ENCODE measurements at places on chromosomes 7 and 10. TPM values are rescaled to one million over a fixed set of nuclear protein-coding genes. Genes with fewer than 3 reads are reported as not detected.

DNA sequence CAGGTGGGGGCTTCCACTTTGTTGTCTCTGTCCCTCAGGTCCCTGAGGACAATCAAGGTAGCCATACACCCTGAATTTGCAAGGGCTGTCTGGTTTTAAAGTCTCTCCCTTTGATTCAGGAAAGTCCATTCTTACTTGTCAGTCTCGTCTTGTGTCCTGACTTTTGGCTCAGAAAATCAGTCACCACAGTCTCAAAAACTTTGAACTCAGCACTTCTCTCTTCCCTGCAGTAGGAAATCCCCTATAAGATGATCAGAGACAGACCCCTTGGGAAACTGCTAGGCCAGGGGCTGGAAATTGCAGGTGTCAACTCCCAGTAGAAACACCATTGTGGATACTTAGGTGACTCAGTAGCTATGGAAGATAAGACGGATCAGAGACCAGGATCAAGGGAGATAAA is 73.1 kb downstream of the CDC123 start:
- no peak for DNase-seq

GRCh38 chr10:94123258-94123995 is 129.7 kb downstream of the PLCE1 start:
- peak; percentile 75 for DNase-seq

DNA sequence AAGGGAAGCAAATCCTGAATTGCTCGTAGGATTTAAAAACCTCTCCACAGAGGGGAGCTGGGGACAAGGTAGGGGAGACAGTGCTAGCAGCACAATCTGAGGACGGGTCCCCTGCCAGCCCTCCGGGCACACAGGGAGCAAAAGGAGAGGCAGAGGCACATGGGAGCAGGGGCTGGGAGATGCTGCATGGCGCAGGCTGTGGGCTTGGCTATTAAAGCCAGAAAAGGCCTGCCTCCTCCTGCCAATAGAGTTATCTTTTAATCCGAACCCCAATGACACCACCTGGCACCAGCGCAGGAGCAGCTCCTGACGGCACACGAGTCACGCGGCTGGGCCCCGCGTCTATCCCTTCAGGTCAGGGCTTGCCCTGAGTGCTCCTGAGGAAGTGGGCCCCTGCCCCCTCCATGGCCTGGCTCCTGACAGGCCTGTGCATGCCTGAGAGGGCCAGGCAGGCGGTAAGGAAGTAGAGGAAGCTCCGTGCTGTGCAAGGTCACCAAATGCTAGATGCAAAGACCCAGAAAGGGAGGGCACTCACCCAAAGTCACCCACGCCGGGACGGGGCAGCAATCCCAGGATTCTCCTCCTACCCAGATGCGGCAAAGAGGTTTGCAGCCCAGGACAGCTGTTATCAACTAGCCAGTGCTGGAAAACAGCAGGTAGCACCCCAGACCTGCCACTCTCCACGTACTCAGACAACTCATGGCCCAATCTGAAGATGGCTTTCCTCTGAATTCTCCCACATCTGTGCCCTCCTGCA is 28.1 kb downstream of the DLG5 start:
- DNase-seq: peak; percentile 44

GRCh38 chr7:124643311-124643811 is 122.2 kb downstream of the GPR37 start:
- no peak for DNase-seq

- peak; percentile 68 for DNase-seq
Measured at GRCh38 chr7:100626530-100627237, 14.3 kb downstream of the MOSPD3 start.

DNA sequence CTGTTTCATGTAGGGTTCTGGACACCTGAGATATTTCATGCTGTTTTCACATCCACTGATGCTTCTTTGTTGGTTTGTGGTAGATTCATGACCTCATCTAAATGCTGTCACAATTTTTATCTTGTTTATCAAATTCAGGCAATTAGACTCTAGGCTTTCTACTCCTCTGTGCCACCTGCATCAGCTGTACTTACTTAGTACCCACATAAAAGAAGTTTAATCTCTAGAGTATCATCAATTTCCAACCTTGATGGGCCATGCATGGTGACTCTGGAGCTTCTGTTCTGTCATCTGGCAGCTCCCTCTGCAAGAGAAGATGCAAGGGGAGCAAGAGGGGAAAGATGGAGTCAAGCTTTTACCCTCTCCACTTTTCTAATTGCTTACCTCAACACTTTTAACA is 195.9 kb upstream of the VWC2 start:
- no peak for DNase-seq

DNA sequence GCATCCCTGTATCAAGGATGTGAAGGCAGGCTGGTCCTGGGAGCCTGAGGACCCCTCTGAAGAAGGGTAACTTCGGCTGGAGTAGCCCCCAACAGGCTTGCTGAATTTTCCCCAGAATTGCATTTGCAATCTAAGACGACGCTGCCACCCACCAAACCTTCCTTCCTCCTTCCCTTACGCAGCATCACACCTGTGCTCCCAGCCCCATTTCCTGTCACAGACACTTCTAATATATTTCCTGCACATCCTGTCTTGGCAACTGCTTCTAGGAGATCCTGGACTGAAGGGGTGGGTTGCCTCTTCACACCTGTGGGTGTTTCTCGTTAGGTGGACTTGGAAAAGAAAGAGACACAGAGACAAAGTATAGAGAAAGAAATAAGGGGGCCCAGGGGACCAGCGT is 9.4 kb upstream of the PGAM1 start:
- no peak for DNase-seq

DNA sequence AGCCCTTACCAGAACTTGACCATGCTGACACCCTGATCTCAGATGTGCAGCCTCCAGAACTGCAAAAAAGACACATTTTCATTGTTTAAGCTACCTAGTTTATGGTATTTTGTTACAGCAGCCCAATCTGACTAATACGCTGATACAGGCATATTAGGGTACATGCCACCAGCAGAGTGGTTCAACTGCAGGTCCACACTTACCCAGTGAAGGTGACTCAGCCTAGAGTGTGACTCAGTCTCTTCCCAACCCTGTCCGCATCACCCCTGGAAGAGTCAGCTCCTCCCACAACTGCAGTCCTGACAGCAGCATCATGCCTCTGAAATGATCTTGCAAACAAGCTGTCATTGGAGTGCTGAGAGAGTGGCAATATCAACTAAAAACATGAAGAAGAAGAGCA is 30.8 kb upstream of the GOT1 start:
- DNase-seq: peak; percentile 55

DNA sequence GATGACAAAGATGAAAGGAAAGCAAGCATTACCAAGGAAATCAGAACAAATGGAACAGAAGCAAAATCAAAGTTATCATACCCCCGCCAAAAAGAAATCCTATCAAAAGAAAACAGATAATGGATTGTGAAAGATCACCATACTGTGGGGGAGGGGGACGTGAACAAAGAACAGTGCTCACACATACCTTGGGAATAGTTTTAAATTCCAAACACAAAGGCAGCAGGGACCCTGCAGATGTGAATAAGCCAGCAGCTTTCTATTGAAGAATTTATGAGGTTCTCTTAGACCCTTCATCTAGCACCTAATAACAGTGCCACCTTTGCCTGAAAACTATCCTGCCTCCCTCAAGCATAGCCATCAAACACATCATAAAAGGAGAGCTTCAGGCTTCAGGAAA is 94.0 kb downstream of the AKR1D1 start:
- DNase-seq: no peak

GRCh38 chr7:135335628-135336139 is 102.0 kb downstream of the STRA8 start:
- peak; percentile 62 for DNase-seq

- DNase-seq: peak; percentile 35
Measured at GRCh38 chr7:26500749-26501352, 209.2 kb downstream of the SNX10 start.

- no peak for DNase-seq
Measured at GRCh38 chr10:110269374-110270318, 35.1 kb downstream of the SMNDC1 start.

GRCh38 chr10:83917537-83918506 is 221.5 kb upstream of the GHITM start:
- peak; percentile 51 for DNase-seq

- peak; percentile 48 for DNase-seq
Measured at GRCh38 chr7:121697731-121698316, 175.1 kb upstream of the PTPRZ1 start.

ARPC1A gene
- total RNA-seq: 326 TPM

All from A172 (cell line).